ENCODE measurements at places on chromosomes 2 and 18.
A peak's percentile ranks its signal among the peaks of the same experiment; 100 is the strongest.

DNA sequence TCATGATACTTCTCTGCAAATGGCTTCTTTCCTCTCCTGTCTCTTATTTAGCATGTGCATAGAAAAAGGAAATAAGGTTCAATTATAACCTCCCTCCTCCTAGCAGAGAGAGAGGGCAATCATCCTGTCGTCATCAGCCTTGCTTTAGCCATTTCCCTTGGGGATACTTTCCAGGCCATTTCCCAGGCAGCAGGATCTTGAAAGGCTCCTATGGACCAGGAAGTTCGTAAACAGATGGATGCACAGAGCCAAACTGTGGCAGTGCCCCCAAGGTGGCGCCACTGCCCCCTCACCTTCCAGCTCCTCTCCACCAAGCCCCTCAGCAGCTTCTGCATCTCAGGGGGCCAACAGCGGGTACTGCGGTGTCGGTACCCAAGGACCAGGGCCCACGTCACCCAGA, 157.4 kb downstream of the DTNA start:
- DNase-seq = no peak

DNA sequence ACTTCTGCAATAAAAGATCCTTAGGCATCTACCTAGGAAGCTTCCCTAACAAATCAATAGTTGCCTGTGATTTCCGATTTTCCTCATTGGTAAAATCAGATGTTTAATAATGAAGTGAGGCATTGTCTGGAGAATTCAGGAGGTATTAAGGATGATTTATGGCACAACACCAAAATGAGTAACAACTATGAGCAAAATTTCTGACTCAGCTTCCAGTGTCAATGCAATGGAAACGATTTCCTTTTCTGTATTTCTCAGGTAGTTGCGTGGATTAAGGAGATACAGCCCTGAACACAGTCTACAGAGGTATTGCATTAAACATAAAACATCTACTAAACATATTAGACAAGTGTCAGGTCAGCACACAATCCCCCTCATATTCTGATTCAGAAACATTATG, 99.5 kb downstream of the EPB41L3 start:
- DNase-seq = no peak

- DNase-seq = no peak
Measured at GRCh38 chr2:23401427-23402204, 16.6 kb downstream of the KLHL29 start.

DNA sequence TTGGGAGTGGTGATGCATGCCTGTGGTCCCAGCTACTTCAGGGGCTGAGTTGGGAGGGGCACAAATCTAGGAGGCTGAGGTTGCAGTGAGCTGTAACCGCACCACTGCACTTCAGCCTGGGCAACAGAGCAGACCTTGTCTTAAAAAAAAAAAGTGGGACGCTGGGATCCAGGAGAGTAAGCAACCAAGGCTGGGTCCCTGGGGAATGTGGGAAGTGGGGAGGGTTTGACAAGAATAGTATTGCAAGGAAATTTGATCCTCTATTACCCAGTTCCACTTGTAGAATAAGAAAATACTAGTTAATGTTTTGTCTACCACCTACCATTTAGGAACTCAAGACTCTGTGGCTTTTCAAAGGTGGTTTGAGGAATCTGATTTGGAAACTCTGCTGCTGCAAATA, 21.1 kb upstream of the DYTN start:
- DNase-seq = no peak

DNA sequence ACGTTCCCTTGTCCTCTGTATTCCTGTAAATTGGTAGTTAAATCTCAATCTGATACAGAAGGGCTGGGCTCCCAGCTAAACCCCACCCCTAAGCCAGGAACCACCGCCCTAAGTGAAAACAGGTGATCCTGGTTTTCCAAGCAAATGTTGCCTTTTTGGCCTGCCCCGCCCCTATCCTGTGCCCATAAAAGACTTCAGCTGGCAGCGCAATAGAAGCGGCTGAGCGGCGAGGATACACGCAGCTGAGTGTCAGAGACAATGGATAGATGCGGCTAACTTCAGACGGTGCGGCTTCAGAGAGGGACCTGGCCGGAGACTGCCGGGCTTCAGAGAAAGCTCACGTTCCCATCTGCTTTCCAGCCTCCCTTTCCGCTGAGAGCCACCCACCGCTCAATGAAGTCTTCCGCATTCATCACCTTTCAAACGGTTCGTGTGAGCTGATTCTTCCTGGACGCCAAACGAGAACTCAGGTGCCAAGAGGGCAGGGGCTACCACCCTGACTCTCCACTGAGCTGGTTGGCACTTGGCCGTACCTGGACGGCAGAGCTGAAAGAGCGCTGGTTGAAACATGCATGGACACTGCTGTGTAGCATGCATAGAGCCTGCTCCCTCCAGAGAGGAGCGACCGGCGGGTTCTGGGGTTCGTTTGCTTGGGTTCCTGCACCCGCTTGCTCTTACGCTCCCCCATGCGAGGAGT, 49.5 kb upstream of the POLE4 start:
- no peak for DNase-seq

DNA sequence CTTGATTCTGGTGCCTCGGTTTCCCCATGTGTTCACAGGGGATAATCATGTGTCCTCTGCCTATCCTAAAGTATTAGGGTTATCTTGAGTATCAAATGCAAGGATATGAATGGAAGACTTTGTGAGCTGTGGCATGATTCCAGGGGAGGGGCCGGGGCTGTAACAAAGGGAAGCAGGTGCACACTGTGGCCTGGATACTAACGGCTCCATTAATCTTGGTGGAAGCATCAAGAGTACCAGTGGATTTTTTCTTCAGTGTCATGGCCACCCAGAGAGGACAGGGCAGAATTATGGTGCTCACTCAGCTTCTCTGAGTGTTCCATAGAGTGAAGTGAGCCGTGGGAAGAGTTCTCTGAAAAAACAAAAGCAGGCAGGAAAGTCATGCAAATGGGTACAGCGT, 320.1 kb downstream of the ALK start:
- DNase-seq = no peak

GRCh38 chr18:79259218-79259617, 136.5 kb upstream of the NFATC1 start:
- DNase-seq = no peak

GRCh38 chr18:37537868-37538525, 27.6 kb downstream of the CELF4 start:
- DNase-seq = no peak

DNA sequence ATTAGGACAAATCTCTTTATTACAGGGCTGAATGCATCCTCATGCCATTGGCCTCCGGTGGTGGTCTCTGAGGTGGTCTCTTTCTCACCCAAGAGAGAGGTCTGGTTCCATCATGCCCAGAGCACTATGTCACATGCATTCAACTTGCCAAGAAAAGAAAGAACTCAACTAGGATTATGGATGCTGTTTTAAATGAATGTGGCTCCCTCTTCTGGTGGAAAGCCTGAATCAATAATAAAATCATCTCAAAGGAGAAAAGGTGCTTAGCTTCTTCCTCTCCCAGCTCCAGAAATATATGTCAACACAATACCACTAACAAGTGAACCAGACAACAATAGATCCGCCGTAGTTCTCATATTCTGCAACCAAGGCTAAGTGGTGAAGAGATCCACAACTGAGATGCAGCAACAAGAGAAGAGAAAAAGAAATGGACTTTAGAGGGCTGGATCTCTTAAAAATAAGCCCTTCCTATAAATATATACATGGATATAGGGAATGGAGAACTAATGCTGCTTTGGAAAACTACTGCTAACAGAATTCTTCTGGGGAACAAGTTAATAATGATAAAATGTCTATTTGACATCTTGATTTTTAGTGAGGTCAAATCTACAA, 396.8 kb downstream of the NCKAP5 start:
- DNase-seq = peak; percentile 13

DNA sequence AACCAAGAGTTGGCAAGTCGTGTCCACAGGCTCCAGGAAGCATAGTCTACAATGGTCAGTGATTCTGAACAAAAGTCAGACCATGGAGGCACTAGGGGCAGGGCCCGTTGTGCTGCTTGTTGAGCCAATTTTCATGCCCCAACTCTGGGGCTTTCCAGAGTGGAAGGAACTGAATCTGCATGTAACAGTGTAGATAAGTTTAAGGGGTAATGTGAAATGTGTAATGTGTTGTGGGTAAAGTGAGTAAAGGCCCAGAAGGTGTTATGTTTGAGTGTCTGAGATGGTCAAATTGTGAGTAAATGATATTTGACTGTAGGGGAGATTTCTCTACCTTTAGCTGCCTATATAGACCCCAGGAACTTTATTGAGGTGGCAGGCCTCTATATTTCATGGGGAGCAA, 1336.5 kb upstream of the SLC39A10 start:
- DNase-seq = no peak

DNA sequence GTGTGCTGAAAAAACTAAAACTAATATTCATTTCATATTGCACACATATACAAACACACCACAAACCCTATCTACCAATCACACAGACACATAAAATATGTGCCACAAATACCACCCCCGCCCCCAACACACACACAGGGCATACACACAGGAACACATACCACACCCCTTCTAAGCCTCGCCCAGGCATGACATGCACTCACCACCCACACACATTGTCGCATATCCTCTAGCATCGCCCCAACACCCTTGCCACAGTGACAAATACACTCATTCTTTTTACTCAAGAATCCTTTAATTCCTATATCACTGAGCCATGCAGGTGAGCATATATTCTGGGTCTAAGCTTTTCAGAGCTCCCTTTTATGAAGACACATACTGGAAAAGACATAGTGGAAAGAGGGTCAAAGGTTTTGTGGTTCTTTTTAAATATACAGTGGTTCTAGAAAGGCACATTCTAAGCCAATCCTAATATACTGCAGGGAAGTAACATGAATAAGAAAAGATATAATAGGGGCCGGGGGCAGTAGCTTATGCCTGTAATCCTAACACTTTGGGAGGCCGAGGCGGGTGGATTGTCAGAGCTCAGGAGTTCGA, 24.5 kb upstream of the LCLAT1 start:
- no peak for DNase-seq

DNA sequence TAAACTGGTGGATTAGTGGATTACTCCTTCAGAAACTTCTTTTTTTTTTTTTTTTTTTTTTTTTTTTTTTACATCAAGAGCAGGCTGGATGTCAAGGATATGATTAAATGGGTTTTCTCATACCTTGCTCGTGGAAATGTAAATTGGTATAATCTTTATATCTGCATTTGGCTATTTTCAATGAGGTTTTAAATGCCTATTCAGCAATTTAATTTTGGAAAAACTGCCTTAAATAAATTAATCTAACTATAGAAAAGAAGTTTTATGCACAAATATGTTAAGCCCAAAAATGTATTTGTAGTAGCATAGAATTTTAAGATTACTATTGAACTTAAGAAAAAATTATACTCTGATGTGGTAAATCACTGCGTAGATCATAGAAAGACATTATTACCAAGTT, 11.4 kb upstream of the GAREM1 start:
- no peak for DNase-seq

DNA sequence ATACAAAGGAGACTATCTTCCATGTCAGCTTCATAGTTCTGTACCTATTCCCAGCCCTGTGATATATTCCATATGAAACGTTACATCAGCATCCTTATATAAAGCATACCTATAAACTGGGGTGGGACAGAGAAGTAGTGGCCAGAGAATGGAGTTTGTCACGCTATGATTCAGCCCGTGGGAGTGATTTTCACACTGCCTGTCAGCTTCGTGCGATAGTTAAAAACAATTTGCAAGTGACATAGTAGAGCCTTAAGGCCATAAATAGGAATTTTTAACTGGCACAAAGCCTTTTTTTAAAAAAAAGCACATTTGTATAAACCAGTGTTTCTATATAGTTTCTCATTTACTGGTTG, 30.2 kb downstream of the PKP4 start:
- no peak for DNase-seq

- no peak for DNase-seq
Measured at GRCh38 chr18:9762526-9762925, 54.4 kb downstream of the RAB31 start.

GRCh38 chr2:173151671-173152401, 76.2 kb downstream of the MAP3K20 start:
- DNase-seq = no peak

GRCh38 chr2:239991689-239992314, 33.3 kb downstream of the NDUFA10 start:
- DNase-seq = peak; percentile 13

DNA sequence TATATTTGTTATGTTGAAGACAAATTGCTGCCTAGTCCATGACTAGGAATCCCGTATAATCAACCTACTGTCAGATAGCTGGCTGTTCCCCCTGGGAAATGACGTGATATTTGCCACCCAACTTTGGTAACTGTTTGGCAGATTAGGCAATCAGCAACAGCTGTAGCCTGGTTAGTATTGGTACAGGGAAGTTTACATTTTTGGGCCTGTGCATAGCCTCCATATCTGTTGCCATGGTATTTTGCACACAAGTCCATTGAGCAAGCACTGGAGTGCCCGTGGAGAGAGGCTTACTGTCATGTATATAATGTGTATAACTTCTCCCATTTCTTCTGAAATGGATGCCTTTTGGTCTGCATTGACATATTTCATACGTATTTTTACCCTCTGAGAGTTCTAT, 27.7 kb downstream of the BIRC6 start:
- DNase-seq = no peak

DNA sequence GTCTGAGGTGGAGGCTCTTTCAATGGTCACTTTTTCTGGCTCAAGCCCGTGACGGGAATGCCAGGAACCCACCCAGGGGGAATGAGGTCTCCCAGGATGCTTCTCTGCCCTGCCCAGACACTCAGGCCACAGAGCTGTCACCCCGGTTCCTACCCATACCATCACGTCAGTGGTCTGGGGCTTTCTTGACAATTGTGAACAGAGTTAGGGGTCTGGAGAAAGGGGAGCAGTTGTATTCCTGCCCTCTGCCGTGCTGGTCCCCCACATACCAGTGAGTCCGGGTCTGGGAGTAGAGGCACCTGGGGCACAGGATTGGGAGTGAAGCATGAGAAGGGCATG, 97.2 kb downstream of the B3GNT2 start:
- no peak for DNase-seq

DNA sequence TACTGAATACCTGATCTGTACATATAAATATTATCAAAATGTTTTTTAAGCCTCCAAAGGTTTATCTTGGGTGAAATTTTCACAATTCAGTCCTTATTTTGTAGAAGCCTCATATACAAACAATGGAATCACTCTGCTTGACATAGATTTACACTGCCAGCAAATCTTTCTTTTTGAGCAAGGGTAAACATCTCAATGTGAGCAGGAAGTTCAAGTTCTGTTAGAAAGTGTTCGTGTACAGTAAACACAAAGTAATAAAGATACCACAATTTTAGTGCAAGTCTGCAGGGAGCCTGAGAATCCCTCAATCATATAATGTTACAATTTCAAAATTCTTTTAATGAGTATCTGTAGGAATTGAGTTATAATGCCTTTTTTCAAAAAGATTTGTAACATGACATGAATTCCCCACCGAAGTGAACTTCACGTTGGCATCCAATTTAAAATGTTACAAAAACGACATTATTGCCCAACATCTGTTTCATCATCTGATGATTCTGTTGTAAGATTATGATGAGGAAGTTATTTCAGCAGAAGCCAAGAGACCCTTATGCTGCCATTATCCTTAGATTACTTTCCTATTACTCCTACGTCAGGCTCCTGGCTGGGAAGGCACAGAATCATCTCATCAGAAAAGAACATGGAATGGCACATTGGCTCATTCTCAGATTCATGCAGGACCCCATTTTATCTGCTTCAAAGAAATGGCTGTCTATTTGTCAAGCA, 283.9 kb upstream of the ACVR2A start:
- no peak for DNase-seq

Data from GM04503 (cell line).